GF-D8 (cell line): ENCODE measurements at places on chromosomes 12 and 14.

- DNase-seq = no peak
These were observed 70.7 kb downstream of the BBS10 start for GRCh38 chr12:76277480-76277879.

DNA sequence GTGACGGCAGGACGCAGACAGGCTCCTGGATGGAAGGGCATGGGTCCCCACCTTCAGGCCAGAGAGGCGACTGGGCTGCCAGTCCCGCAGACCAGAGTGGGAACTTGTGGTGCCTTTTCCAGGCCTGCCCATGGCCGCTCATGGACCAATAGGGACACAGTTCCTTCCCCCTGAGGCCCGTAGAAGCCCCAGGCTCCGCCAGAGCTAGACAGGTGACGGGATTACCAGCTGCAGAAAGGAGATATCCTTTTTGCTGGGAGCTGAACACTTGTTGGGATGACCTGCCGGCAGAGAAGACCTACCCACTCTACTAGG, 73.6 kb upstream of the RASSF8 start:
- DNase-seq = no peak

- no peak for DNase-seq
These were observed 28.8 kb upstream of the BHLHE41 start for GRCh38 chr12:26153421-26154154.

GRCh38 chr12:1344245-1344644, 250.1 kb downstream of the FBXL14 start:
- DNase-seq = no peak

- DNase-seq = no peak
These were observed 126.3 kb upstream of the FGD4 start for GRCh38 chr12:32273063-32273522.

DNA sequence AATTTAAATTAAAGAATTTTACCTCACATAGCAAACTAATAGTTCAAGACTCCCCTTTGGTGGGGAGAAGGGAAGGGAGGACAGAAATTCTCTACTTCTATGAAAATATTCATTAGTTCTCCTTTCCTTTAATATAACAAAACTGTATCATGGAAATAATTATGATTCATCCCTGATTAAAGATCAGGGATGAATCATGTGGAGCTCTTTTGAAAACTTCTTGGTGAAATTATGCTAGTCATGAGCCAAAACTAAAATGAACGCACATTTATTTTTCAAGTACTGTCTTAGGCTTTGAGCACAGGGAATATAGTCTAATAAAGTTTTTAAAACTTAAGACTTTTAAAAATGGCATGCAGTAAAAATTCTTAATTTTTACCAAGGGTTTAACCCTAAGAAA, 17.1 kb downstream of the TMBIM4 start:
- no peak for DNase-seq

GRCh38 chr14:22898302-22899090, 15.5 kb downstream of the REM2 start:
- no peak for DNase-seq

DNA sequence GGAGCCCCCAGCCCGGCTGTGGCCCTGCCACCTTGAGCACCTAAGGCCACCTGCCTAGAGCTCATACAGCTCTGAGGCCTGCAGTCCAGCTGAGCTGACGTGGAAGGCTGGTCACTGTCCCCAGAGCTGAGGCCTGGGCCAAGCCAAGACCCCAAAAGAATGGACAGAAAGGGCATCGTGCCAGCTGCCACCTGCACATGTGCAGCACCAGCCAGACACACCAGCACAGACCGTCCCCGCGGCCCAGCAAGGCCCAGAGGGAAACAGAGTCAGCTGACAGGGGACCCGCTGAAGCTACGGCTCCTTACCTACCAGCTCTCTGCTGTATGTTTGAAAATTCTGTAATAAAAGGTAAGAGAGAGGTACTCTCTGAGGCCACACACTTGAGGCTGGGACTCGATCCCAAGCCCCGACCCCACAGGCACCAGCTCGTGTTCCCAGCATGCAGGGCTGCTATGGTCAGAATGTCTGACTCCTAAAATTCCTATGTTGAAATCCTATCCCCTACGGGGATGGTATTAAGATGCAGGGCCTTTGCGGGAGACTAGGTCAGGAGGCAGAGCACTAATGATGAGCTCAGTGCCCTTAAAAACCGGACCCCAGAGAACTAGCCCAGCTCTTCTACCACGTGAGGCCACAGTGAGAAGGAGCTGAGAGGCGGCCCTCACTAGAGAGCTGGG, 25.4 kb downstream of the BRF1 start:
- no peak for DNase-seq

DNA sequence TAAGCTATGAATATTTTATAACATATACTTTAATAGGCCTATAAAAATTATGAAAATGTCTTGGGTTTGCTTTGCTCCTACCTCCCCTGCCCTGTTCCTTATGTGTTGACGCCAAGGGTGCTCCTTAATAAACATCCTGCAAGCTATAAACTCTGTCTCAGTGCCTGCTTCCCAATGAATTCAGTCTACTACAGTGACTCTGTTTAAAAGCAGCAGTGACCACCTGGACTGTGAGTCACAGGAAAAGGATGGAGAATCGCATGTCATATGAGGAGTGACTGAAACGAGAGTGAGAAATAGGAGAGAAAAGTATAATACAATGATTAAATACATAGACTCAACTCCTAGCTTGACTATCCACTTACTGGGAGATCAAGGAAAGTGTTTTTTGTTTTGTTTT, 41.1 kb upstream of the CFAP54 start:
- no peak for DNase-seq

- no peak for DNase-seq
These were observed 2.2 kb downstream of the FRMD6 start for GRCh38 chr14:51653775-51654532.

GRCh38 chr14:33962016-33962415, 11.1 kb upstream of the EGLN3 start:
- DNase-seq = no peak

DNA sequence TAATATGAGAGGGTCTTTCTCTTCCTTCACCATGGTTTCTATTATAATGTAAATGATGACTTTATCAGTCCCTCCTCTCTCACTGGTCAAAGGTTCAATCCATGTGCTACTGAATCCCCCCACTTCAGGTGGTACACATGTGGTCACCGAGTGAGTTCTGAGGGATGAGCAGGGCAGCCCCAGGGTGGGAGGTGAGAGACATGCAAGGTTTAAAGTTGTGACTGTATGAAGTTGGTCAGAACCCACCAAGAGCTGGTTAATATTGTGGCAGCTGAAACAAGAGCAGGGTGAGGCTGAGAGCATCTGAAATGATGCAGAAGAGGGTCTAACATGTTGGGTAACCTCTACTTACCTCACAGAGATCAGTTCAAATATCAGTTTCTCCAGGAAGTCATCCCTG, 444.7 kb upstream of the FBXO33 start:
- no peak for DNase-seq

GRCh38 chr12:53985994-53986685, 1.2 kb downstream of the HOXC10 start:
- DNase-seq = no peak

DNA sequence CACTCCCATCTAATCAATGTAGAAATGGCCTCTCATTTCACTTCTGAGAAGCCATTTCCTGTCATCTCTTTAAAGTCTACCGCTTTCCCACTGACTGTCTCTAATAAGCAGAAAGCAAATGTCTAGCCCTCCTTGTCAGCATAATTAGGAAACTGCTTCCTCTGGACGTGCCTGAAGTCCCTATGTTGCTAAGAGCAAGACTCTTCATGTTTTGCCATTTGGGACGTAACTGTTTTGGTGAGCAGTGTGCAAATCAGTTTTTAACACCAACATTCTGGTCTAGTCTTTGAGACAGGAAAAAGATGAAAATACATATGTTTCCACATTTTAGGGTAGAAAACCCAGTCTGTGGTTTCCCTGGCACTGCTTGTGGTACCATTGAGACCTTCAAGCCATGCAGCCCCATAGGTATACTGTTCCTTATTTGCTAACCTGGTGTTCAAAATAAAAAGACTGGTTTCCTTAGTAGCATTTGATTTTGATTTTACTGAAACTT, 22.2 kb downstream of the IFNG start:
- no peak for DNase-seq

DNA sequence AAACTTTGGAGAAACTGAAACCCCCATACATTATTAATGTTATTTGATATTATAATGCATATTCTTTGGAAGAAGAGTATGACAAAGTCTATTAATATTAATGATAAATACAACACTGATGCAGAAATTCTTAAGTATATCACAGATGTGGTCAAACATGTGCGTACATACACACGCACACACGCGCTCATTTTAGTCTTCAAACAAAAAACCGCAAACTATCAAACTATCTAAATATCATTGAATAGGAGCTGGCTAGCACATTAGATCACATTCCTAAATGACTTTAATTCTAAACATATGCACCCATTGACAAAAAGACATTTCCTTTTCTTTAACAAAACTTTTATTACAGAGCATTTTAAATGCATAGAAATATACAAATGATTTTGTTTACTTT, 872.7 kb downstream of the SLC16A7 start:
- no peak for DNase-seq

DNA sequence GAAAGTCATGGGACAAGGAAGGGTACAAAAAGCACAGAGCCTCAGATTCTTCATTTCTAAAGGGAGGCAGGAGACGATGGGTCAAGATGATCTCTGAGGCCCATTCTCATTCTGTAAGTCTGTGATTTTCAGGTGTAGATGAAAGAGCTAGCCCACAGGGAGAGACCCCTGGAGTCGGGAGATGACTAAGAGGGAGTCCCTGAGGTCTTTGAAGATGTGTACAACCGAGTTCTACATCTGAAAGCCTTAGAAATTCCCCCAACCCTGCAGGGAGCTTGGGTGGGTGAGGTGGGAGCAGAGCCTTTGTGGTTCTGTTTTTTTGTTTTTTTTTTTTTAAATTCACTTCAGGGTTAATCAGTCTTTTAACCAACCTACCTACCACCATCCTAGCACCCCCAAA, 3.1 kb downstream of the WNT10B start:
- DNase-seq = no peak

GRCh38 chr12:54032627-54033100, at the start of gene HOXC5:
Gene HOXC5, plus strand, starts transcription at chr12:54033050. Its CDS starts 73 bp downstream, at chr12:54033123.
- no peak for DNase-seq

GRCh38 chr14:99072956-99073355, 199.0 kb downstream of the BCL11B start:
- no peak for DNase-seq

DNA sequence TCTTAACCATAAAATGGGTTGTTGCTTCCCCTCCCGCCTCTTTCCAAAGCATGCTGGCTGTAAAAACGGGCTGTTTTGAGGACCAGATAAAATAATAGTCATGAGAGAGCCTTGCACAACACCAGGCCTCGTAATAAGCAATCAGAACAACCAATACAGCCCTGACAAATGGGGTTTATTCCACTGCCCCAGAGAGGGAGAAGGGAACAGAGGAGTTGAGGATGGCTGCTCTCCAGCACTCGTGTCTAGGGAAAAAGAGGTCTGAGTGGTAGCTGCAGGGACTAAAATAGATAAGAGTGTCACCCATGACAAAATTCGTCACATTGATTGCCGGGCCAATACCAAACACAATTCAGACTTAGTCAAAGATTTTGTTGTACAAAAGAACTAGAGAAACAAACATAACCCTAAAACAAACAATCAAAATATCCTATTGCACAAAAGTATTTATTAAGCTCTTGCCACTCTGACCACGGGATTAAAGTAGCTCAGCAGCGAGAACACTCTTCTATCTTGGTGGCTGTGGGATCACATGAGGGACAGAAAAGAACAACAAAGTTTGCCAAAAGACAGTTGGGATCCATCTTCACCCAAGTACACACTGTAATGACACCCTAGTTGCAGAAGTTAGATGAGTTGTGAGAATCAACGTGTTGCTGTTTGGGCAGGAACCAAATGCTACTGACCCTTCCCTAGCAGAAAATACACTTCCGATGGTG, 188.0 kb downstream of the FOXN3 start:
- DNase-seq = no peak

- DNase-seq = peak; percentile 29
These were observed 48.2 kb downstream of the CRACR2A start for GRCh38 chr12:3704512-3705353.

GRCh38 chr14:105314287-105315200, at the start of gene PACS2:
Gene PACS2, plus strand, starts transcription at chr14:105314748. Its CDS starts 171 bp downstream, at chr14:105314919.
- no peak for DNase-seq

DNA sequence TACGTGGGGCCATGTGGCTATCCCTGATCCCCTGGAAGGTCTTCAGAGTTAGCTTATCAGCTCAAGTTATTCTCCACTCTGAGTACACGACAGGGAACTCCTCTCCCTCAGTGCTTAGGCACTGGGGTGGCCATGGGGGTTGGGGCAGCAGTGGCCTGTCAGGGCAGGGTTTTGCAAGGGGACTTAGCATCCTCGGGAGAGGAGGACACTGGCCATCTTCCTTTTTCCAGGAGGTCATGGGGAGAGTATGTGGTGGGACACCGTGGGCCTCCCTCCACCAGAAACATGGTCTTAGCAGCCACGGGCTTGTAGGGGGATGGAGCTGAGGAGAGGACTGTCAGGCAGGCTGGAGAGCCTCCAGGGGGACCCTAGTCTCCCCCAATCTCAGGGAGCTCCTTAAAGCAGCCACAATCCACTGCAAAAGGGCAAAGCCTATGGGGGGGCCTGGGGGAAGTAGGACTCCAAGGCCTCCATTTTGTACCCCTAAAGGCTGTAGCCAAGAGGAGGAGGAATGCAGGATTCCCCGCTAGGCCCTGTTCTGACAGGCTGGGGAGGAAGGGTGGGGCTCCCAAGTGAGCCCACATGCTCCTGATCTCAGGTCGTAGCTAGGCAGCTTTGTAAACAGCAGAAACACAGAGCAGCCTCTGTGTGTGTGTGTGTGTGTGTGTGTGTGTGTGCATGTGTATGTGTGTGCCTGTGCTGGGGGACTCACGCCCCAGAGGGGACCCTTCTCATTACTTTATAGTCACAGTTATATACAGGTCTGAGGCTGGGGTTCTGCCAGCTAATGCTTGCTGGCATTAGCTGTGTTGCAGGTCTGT, 36.6 kb downstream of the KRT80 start:
- DNase-seq = no peak

- DNase-seq = no peak
These were observed 123.1 kb upstream of the KRR1 start for GRCh38 chr12:75634244-75635222.

DNA sequence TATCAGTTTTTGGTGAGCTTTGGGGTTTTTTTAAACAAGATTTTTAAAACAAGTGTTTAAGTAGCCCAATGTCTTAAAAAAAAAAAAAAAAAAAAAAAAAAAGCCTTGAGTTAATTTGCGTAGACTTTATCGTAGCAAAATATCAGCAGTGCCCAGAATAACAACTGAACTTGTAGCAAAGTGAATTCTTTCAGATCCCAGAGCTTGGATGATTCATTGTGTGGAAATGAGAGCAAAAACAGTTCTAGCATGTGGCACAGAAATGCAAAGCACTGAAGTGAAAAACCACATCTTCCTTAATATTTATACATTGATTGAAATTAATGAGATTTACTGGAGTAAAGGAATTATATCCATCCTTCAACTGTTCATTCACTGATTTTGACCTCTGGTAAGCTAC, 258.1 kb downstream of the EGLN3 start:
- DNase-seq = no peak

GRCh38 chr12:132881818-132882217, 5.6 kb downstream of the CHFR start:
- no peak for DNase-seq

GRCh38 chr12:19014240-19014639, 115.3 kb upstream of the PLEKHA5 start:
- DNase-seq = no peak

GRCh38 chr14:32683679-32684078, 255.0 kb upstream of the NPAS3 start:
- no peak for DNase-seq
